ENCODE measurements at places on chromosomes 7 and 10. TPM values are rescaled to one million over a fixed set of nuclear protein-coding genes. Genes with fewer than 3 reads are reported as not detected.

SEMA3E gene
- 1.8 TPM for total RNA-seq

NEUROD6 gene
- total RNA-seq, result not detected

ACBD7 gene
- total RNA-seq, result 0.71 TPM

CADPS2 gene
- not detected for total RNA-seq

OR2A5 gene
- total RNA-seq, result not detected

RHOBTB1 gene
- 9.6 TPM for total RNA-seq

LRRC18 gene
- not detected for total RNA-seq

CFAP46 gene
- 1.5 TPM for total RNA-seq

SLC39A12 gene
- total RNA-seq, result not detected

SPDYE18 gene
- total RNA-seq, result not detected

FZD1 gene
- total RNA-seq, result 2.2 TPM

COL17A1 gene
- total RNA-seq, result 1.9 TPM

Data from A549 treated with ZK216348 at 1 μM for 4 hours (cell line).